Left cardiac atrium (tissue), 4 donors: ENCODE measurements at places on chromosomes 12 and 14. TPM values are rescaled to one million over a fixed set of nuclear protein-coding genes. Genes with fewer than 3 reads are reported as not detected.
A peak's percentile ranks its signal among the peaks of the same experiment; 100 is the strongest.

The RHEBL1 gene
- 0.24 TPM for total RNA-seq

The SMCO2 gene
- total RNA-seq, result not detected

- no peak for DNase-seq
Observed at GRCh38 chr12:14949631-14950030, 11.3 kb upstream of the ERP27 start.

- DNase-seq, result peak; percentile 79
Observed at GRCh38 chr12:93127582-93128331, 198.7 kb upstream of the EEA1 start.

The SMIM41 gene
- total RNA-seq, result not detected

- no peak for DNase-seq
Observed at GRCh38 chr14:67999290-67999689, 179.7 kb downstream of the RAD51B start.

The CARMIL3 gene
- 0.62 TPM for total RNA-seq

The R3HDM2 gene
- 47.6 TPM for total RNA-seq
